ENCODE measurements at places on chromosomes 4 and X.

DNA sequence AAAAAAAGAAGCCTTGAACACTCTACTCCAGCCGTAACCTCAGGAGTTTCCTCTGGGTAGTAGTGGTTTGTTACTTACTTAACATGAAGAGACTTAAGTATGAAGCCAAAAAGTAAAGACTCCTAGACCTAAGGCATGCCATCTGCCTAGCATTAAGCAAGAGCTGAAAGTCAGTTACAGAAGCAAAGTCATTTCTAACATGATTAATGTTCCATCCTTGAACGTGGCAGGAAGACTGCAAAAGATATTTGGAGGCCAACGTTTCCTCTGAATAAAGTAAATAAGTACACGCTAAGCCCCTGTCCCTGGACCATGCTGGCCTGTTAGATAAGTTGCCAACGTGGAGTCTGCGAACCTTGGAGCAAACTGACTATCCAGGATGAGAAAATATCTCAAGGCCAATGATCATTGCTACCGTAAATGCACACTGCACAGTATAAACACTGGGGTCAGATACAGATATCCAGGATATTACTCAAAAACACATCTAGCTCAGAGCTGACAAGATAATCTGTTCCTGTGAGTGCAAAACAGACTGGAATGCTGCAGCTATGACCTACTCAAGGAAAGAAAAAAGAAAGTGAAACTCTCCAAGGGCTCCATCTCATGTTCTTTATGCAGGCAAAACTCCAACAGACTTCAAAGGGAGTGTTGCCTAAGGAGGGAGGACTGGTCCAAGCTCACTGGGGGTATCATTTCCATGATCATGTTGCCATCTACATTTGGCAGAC is 255.8 kb downstream of the COL25A1 start:
- no peak for DNase-seq

DNA sequence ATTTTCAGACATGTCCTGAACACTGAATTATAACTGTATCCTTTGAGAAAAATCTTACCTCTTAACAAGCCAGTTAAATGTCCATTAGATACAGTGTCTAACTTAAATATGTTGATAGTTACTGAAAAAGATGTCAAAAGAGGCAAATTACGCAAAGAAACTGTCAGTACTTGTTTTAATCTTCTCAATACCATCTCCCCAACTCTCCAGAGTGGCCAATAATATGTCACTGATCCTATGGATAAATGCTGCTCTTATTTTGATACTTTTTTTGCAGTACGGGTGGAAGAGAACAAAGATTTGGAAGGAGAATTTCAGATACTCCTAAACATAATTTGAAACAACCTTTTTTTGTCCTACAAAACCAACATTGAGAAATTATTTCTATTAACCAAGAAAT is 192.7 kb downstream of the CBR4 start:
- DNase-seq, result no peak

DNA sequence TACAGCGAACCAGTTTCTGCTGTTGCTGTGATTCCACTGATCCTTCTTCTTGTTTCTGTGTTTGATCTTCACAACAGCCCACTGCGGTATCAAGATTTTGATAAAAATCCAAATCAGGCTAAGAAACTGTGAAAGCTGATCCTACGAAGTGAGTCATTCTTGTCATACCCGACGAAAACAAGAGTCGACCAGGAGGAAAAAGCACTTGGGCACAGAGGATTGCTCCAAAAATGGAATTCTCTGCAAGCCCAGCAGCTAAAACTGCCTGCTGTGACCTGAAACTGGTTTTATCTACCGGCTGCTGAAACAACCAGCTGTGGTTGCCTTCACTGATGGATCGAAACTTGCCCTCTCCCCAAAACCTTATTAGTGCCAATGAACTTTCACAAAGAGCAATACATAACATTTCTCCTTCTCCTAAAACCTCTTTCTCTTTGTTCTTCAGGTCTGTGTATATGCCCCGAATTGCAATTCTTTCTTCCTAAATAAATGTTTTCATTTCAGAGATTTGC is 607.0 kb upstream of the PRKX start:
- no peak for DNase-seq

DNA sequence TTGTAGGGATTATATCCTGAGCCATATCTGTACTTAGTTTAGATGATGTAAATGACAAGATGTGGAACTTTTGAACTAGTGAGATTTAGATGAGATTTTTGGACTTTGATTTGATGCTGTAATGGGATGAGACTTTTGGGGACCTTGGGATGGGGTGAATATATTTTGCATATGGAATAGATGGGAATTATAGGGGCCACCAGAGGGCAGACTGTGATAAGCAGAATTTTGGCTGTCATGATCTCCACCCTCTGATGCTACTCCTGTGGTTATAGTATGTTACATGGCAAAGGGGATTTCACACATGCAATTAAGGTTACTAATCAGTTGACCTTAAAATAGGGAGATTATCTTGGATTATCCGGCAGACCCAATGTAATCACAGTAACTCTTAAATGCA is 214.0 kb upstream of the NHS start:
- DNase-seq, result no peak

- no peak for DNase-seq
These were observed 10.5 kb downstream of the NELFA start for GRCh38 chr4:1998296-1998695.

All from T-helper 17 cell (primary cell).